Psoas muscle (tissue), 8 donors: ENCODE measurements at places on chromosomes 3 and 15. TPM values are rescaled to one million over a fixed set of nuclear protein-coding genes. Genes with fewer than 3 reads are reported as not detected.

The ITIH4 gene
- 43.4 TPM for total RNA-seq

The IL17RB gene
- 1.3 TPM for total RNA-seq

The TCF12 gene
- 44.8 TPM for total RNA-seq

DNA sequence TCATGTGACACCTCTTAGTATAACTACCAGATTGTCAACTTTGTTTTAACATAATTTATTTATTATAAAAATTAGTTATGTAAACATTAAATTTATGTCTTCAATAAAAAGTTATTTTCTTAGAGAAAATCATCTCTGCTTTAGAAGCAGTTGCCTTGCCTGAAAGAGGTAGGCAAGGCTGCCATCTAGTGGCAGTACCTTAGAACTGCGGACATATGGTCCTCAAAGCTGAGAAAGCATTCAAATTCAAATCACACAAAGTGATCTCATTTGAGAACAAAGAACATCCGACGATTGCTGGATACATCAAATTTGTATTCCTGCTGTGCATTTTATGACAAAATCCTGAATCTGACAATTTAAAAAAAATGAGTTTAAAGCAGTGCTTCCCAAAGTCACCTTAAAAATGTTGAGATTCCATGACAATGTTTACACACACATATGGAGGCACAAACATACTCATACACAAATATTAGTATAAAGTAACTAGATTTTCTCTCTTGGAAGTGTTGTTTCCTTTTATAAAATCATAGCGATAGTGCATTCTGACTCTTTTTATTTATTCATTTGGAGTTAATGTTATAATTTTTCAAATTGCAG, 617.4 kb downstream of the CADM2 start:
- H3K36me3 ChIP-seq, result no peaks in the 10 kb centered on the region
- no peak overlapping the region for H3K4me3 ChIP-seq
- no peaks in the 10 kb centered on the region for H3K4me1 ChIP-seq
- no peaks in the 10 kb centered on the region for H3K27me3 ChIP-seq

DNA sequence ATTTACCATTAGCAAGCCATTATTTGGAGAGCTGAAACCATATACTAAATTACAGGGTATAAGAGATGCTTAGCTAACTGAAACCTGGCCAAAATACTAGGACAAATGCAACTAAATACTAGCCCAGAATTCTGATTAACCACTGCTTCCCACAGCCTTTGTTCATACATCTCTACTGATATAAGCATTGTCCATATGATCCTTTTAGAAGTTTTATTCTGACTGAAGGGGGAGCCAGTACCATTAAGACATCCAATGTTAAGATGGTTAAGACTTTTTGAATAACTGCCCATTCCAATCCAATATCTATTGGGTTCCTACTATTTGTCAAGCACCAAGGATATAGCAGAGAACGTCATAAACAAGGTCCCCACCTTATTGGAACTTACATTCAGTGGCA, 421.3 kb downstream of the FOXP1 start:
- no peaks in the 10 kb centered on the region for H3K27me3 ChIP-seq
- H3K4me1 ChIP-seq, result no peaks in the 10 kb centered on the region
- H3K4me3 ChIP-seq, result no peak overlapping the region
- no peaks in the 10 kb centered on the region for H3K36me3 ChIP-seq
- DNase-seq, result no peak

DNA sequence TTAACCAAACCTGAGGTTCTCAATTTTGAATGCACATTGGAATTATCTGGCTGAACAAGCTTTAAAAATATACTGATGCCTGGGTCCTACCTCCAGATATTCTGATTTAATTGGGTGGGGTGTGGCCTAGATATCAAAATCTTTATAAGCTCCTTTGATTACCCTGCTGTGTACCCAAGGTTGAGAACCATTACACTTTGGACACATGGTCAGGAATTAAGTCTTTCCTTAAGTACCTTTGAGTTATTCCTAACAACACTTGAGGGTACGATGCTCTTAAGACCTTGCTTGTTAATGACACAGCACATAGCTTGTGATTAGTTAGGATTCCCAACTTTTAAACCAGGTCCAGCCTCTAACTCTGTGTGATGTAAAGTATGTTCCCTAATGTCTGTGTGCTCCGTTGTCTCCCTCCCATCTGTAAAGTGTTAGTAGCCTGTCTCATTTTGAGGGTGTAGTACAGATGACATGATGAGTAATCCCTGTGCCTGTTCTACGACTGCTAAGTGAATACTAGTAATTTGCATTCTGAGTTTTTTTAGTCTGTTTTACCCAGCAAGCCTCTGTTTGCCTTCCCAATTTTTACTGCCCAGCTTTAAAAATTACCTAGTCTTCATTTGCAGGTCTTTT, 154.9 kb downstream of the KLHL25 start:
- H3K4me3 ChIP-seq, result no peak overlapping the region
- no peaks in the 10 kb centered on the region for H3K36me3 ChIP-seq
- peak overlapping the region; percentile 39 for H3K27ac ChIP-seq
- peaks cover 48% of the 10 kb centered on the region for H3K4me1 ChIP-seq
- no peak for DNase-seq

- no peaks in the 10 kb centered on the region for H3K27me3 ChIP-seq
- H3K4me1 ChIP-seq, result no peaks in the 10 kb centered on the region
- H3K27ac ChIP-seq, result no peak overlapping the region
- H3K4me3 ChIP-seq, result no peak overlapping the region
- no peak for DNase-seq
Observed at GRCh38 chr3:174325834-174326700, 533.1 kb upstream of the NAALADL2 start.

- peaks cover 23% of the 10 kb centered on the region for H3K4me1 ChIP-seq
- no peak overlapping the region for H3K4me3 ChIP-seq
- peak overlapping the region; percentile 70 for H3K27ac ChIP-seq
- DNase-seq, result peak; percentile 52
Observed at GRCh38 chr15:92616621-92617548, 38.7 kb downstream of the FAM174B start.

- no peak overlapping the region for H3K4me3 ChIP-seq
- no peaks in the 10 kb centered on the region for H3K4me1 ChIP-seq
- no peak overlapping the region for H3K27ac ChIP-seq
Observed at GRCh38 chr3:112508261-112508660, 9.0 kb upstream of the BTLA start.

DNA sequence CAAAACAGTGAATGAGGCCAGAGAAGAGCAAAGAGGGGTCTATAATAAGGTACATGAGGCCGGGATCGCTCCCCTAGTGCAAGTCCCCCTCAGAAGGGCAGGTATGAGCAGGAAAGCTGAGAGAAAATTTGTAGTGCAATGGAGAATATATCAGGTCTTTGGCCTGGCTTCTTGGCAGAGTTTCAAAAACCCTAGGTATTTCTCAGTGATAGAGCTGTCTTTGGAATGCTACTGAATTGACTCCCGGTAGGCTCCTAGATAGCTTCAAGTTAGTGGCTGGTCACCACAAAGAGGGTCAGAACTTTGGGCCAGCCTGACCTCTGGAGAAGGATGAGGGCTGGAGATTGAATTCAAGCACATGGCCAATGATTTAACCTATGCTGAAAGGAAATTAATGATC, 30.6 kb upstream of the OXTR start:
- H3K27me3 ChIP-seq, result no peaks in the 10 kb centered on the region
- no peak overlapping the region for H3K4me3 ChIP-seq
- no peak for DNase-seq
- no peaks in the 10 kb centered on the region for H3K36me3 ChIP-seq
- H3K27ac ChIP-seq, result no peak overlapping the region

DNA sequence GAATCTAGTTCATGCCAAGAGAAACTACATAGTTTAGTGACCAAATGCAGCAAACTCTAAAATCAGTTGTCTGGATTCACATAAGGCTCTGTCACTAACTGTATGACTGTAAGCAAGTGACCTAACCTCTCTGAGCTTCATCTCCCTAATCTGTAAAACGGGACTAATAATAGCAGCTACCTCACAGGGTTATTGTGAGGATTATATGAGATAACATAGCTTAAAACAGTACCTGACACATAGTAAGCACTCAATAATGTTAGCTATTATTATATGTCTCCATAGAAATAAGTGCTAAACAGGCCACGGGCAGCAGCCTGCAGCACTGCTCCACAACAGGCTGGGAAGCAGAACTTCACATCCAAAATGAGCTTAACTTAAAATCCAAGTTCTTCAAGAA, 30.2 kb downstream of the NPTN start:
- no peaks in the 10 kb centered on the region for H3K27me3 ChIP-seq
- no peak overlapping the region for H3K4me3 ChIP-seq
- DNase-seq, result no peak
- H3K27ac ChIP-seq, result peak overlapping the region; percentile 81
- H3K4me1 ChIP-seq, result peaks cover 81% of the 10 kb centered on the region

- no peaks in the 10 kb centered on the region for H3K27me3 ChIP-seq
- H3K4me1 ChIP-seq, result no peaks in the 10 kb centered on the region
- no peaks in the 10 kb centered on the region for H3K36me3 ChIP-seq
- no peak for DNase-seq
- no peak overlapping the region for H3K27ac ChIP-seq
Observed at GRCh38 chr3:112802338-112802737, 44.3 kb downstream of the CD200R1L start.

GRCh38 chr15:55267401-55268175, 22.0 kb downstream of the RAB27A start:
- no peaks in the 10 kb centered on the region for H3K4me1 ChIP-seq
- no peaks in the 10 kb centered on the region for H3K27me3 ChIP-seq
- no peak overlapping the region for H3K27ac ChIP-seq
- DNase-seq, result peak; percentile 61

- H3K4me1 ChIP-seq, result peaks cover 18% of the 10 kb centered on the region
- H3K27me3 ChIP-seq, result no peaks in the 10 kb centered on the region
- H3K36me3 ChIP-seq, result no peaks in the 10 kb centered on the region
- DNase-seq, result no peak
- H3K4me3 ChIP-seq, result peak overlapping the region; percentile 56
Observed at GRCh38 chr3:195443391-195443989, 670 bp upstream of the ACAP2 start.
